GM04504 (cell line): ENCODE measurements at places on chromosomes 11 and 22.

DNA sequence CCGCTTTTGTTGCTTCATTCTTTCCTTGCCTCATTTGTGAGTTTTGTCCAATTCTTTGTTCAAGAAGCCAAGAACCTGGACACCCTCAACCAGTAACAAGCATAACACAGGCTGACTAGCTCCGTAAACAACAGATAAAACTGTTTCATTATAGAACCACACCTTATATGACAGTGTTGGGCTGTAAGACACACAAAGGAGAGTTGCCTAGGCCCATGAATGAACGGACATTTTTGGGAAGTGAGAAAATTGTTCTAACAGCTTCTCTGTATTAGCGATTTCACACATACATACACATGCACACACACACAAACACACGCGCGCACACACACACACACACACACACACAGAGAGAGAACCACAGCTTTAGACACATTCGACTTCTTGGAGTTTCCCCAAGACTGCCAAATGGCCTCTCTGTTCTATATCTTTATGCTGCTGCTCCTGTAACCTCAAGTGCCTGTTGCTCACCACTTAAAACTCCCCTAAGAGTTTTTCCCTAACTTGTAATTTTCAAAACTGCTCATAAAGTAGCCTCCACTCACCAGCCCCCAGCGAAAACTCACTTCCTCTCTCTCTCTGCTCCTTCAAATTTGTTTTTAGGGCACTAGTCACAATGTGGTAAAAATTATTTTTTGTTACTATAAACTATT is 35.9 kb downstream of the CTSC start:
- DNase-seq: no peak

DNA sequence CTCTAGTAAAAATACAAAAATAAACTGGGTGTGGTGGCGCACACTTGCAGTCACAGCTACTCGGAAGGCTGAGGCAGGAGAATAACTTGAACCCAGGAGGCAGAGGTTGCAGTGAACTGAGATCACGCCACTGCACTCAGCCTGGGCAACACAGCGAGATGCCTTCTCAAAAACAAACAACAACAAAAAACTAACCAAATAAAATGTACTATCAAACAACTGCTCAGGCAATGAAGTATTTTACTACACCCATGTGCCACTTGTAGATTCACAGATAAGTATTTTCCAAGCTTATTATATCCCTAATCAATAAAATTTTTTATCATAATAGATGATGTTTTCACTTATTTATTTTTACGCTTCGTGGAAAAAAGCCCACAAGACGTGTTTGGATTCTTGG is 924 bp downstream of the C11orf65 start:
- no peak for DNase-seq

GRCh38 chr11:122085712-122086111 is 30.3 kb downstream of the BLID start:
- DNase-seq: no peak

DNA sequence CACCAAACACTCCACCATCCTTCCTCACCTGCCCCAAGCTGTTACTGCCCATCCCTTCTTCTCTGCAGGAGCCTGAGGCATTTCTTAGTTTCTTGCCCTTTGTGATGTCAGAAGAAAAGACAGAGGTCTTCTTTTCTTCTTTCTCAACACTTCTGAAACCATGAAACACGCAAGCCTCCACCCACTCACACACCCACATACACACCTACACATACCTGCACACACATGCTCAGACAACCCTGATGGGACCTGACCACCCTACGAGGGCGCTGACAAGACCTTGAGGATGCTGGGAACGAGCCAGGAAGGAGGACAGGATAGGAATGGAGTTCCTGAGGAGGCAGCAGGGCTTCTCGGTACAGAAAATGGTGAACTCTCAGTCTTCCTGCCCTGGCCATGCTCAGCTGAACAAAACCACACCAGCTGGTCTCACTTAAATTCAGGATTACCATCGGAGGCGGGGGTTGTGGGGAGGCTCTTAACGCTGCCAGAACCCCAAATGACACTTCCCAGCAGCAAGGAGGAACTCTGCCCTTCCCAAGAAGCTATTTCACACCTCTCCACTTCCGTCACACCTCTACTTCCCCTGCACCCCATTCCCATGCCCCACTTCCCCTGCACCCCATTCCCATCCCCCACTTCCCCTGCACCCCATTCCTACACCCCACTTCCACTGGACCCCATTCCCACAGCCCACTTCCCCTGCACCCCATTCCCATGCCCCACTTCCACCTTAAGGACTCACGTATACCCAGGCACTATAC is 41.0 kb downstream of the CSF2RB start:
- no peak for DNase-seq

- DNase-seq: no peak
These were observed 7.7 kb upstream of the PLET1 start for GRCh38 chr11:112268406-112268805.

- no peak for DNase-seq
These were observed 22.5 kb downstream of the P4HA3 start for GRCh38 chr11:74288911-74289310.

GRCh38 chr11:57475671-57476046 is 15.3 kb downstream of the RTN4RL2 start:
- DNase-seq: no peak

DNA sequence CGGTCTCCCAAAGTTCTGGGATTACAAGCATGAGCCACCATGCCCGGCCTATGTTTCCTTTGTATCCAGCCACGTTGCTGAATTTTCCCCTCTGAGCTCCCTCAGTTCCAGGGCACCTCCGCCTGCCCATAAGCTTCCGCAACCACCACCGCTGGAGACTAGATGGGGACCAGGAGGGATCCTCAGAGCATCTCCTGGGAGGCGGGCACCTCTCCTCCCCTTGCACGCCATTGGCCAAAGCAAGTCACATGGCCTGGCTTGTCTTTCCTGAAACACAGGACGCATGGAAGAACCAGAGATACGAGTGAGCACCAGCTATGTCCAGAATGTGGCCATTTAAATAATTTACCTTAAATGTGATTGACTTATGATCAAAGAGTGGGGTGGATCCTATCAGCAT is 388.3 kb downstream of the BRD1 start:
- no peak for DNase-seq

- no peak for DNase-seq
These were observed 87.2 kb downstream of the LARGE2 start for GRCh38 chr11:46009647-46010046.

GRCh38 chr22:20843501-20843900 is 15.1 kb downstream of the PI4KA start:
- DNase-seq: no peak

DNA sequence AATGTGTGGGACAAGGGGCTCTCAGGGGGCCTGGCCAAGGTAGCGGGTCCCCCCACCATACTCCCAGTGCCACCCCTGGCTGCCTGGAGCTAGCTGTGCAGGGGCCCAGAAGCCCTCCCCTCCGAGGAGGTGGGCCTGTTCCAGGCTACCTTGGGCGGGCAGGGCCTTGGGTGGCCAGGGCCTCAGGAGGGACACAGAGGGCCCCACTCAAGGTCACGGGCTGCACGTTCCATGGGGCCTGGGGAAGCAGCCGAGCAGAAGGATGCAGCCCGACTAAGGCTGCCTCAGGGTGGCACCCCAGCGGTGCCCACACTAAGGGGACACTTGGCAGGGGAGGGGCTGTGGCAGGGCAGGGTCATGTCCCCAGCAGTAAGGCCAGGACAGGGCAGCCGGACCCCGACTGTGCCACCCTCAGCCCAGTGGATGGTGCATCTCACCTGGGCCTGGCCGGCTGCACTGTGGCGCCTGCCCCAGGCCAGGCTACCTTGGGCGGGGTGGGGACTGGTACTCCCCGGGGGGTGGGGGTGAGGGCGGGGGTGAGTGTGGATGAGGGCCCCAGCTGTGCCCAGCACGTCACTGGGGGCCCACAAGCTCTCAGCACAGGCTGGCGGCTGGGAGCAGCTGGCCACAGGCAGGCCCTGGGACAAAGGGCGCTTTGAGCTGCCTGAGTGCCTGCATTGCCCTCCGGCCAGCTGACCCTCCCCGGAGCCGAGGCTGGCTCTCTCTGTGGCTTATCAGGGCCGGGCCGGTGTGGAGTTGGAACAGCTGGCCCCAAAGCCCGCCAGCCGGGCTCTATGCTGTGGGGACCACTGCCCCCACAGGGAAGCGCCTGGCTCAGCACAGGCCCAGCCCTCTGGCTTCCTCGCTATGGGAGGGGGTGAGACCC is 117.1 kb downstream of the KCNQ1 start:
- no peak for DNase-seq

DNA sequence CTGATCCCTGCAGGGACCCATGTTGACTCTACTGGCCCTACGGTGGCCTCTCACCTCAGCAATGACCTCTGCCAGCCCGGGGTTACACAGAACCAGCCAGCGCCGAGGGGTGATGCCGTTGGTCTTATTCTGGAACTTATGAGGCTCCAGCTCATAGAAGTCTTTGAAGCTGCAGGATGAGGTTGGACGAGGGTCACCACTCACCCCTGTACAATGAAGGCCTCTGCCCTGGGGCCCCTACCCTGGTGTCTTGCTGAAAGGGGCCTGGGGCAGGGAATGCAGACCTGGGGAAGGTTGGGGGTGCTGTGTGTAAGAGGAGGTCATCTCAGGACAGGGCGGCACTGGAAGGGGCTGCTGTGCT is 6.8 kb downstream of the PYGM start:
- no peak for DNase-seq

- DNase-seq: no peak
These were observed 68.9 kb downstream of the CSTPP1 start for GRCh38 chr11:47005441-47005840.

DNA sequence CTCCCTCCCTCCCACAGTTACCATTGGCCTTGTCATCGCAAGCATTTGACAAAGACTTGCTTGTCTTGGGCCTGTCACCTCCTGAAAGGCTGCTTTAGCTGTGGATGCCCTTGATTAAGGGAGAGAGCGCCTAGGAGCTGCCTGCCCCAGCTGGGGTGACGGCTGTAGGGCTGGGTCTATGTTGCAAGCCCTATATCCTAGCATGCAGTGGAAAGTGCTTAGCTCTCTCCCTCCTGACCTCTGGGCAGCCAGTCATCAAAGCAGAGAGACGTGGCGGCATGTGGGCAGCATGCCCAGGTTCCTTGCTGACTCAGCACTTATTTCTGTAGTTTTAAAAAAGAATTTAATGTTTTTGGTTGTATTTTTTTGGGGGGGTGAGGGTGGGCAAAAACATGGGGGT is 75.9 kb downstream of the BARX2 start:
- no peak for DNase-seq

DNA sequence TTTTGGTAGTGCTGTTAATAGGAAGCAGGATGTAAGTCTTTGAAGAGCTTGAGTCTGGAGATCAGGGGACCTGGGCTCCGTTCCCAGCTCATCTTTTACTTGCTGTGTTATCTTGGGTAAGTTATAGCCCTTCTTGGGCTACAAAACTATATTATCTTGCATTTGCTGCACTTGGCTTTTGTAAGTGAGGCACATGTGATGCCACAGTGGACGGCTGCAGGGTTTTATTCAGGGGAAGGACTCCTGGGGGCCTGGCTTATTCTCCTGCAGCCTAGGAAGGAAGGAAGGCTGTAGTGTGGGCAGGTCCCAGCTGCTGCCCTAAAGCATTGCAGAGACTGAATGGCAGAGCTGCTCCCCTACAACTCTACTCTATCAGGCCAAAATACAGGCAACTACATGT is 6.4 kb downstream of the CD82 start:
- DNase-seq: no peak

- DNase-seq: peak; percentile 28
These were observed 14.6 kb upstream of the POLD3 start for GRCh38 chr11:74577624-74578396.

DNA sequence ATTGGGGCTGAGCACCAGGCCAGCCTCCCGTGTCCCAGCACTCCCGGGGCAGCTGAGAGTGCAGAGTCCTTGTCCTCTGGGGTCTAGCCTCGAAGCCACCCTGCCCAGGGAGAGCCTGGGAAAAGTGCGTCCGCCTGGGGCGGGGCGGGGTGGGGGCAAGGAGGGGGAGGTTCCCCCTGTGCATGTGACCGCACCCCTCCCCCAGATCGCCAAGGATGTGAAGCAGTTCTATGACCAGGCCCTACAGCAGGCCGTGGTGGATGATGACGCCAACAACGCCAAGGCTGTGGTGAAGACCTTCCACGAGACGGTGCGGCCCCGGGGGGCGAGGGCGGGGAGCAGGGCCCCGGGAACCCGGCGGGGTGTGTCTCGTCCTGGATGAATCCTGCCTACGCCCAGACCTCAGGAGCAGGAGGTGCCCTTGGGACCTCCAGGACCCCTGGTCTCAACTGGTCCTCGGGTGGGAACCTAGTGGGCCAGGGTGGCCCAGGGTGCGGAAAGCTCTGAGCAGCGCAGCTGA is 5.3 kb upstream of the TSSC4 start:
- no peak for DNase-seq

DNA sequence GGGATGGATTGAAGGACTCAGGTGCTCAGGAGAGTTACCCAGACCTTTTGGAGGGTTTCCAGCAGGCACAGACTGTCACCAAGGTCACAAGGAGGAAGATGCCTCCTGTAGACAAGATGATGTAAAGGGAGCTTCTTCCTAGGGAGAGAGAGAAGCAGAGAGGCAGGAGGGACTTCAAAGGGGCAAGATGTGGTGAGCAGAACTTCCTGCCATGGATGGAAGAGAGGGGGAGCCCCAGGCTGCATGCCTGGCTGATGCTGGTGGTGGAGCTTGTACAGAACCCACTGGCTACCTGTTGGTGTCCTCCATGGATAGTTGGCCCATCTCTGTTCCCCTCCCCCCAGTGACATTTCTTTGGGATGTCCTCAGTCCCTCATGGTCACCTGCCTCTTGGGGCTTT is 4.2 kb downstream of the HEPN1 start:
- no peak for DNase-seq

DNA sequence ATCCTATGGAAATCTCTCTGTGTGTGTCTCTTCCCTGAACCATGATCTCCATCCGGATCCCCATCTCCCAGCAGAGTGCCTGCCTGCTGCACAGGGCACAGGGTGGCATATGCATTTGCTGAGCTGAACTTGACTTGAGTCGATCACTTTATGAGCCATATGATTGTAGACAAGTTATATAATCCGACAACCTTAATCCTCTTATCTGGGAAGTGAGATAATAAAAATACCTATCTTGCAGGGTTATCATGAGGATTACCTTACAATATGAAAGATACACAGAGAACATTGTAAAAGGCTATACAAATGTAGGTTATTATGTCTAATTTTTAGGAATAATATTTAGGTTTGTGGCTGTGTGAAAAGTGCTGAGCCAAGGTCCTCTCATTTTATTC is 124.5 kb downstream of the ST3GAL4 start:
- no peak for DNase-seq

- no peak for DNase-seq
These were observed 21.5 kb upstream of the CHKA start for GRCh38 chr11:68142441-68143309.

DNA sequence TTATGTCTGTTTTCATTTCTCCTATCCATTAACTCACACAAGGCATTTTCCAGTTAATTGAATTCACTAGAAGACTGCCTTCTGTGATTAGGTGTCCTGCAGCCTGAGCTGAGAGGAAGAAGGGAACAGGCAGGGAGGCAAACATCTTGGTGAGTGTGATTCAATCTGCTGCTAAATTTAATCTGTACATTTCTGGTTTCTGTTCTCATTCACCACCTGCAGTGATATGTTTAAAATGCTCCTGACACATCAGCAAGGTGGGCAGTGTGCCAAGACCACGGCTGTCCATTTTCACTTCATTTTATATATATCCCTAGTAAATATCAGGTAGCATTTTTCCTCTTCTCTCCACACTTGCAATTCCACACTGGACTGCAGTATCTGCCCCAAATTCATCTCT is 416.5 kb downstream of the TMEM135 start:
- no peak for DNase-seq
